Putamen (tissue), 1 donor: ENCODE measurements at places on chromosomes 16 and 17.
A peak's percentile ranks its signal among the peaks of the same experiment; 100 is the strongest.

DNA sequence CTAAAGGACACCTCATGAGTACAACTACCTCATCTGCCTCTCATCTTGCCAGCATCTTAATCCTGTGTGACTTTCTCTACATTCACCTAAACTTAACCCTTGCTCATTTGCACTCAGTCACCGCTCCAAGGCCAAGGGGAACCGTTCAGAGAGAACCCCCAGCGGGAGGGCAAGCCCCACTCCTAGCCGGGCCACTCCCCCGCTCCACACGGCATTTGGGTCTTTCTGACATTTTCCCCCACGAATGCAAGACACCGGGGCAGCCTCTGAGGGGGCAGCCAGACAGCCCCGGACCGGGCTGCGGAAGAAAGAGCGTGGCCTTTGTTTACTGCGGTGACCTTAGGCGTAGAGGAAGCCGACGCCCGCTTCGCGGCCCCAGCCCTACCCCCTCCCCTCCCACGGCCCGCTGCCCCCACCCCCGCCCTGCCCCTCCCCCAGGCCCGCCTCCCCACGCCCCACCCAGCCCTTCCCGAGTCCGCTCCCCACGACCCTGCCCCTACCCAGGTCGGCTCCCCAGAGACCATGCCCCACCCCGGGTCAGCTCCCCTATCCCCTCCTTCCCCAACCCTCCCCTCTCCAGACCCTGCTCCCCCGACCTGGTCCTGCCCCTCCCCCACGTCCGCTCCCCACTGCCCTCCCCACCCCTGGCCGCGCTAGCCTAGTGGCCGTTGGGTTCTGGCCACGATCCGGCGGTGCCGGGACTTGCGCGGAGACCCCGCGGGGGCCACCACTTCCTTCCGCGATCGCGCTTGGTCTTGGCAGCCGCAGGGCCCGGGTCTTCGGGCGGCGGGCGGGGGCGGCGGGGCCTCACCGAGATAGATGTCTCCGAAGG is 789 bp downstream of the CSNK1D start:
- no peak for DNase-seq

DNA sequence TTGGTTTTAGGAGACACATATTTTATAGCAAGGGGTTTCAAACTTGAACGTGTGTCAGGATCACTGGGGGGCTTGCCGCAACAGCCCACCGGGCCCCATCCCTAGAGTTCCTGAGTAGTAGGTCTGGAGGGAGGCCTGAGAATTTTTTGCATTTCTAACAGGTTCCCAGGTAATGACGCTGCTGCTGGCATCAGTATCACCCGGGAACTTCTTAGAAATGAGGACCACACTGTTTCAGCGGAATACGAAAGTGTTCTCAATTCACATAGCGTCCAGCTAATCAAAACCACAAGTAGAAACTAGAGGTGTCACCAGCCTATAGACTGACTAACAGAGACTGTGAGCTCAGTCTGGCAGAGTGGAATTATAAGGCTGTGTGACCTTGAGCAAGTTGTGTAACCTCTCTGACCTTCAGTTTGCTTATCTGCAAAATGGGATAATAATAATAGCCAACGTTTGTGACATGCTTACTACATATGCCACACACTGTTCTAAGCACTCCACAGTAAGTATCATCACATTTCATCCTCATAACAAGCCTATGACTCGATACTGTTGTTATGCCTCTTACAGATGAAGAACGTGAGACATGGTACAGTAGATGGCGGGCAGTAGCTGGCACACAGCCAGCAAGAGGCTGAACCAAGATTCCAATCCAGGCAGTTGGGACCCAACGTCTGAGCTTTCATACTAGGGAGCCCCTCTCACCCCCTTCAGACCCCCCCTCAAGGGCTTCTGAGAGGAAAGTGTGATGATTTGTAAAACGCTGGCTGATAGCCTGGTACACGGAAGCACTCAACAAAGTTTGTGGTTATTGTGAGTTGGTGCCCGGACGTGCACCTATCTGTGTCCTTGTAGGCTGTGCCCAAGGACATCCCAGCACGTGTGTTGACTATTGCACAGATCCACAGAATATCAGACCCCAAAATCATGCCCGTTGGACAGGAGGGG is 4.6 kb upstream of the ICAM2 start:
- no peak for DNase-seq

DNA sequence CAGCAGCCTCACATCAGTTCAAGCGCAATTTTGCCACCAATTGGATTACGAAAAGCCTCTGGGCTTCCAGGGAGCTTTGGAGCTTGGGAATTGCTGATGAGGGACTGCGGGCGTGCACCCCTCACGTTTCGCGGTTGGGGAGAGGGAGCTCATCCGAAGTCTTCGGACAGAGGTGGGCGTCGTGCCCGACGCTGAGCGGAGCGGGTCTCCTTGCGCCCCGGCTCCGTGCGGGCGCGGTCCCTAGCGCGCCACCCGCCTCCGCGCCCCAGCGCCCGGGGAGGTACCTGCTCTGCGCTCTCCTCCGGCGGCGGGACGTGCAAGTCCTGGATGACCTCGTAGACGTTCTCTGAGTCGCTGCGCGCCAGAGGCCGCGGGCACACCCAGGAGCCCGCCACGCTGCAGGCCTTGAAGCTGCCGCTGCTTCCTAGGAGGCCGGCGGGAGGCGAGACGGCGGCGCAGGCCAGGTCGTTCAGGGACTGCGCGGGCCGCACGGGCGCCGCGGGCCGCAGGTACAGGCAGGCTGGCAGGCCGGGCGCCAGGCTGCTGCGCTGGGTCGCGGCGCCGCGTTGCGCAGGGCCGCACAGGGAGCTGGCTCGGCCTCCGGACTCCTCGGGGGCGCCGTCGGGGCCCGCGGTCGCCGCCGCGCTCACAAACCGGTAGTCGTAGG is 3.2 kb downstream of the ARHGAP27 start:
- DNase-seq = no peak

GRCh38 chr16:71328151-71328550 is 30.4 kb upstream of the CALB2 start:
- DNase-seq = no peak

DNA sequence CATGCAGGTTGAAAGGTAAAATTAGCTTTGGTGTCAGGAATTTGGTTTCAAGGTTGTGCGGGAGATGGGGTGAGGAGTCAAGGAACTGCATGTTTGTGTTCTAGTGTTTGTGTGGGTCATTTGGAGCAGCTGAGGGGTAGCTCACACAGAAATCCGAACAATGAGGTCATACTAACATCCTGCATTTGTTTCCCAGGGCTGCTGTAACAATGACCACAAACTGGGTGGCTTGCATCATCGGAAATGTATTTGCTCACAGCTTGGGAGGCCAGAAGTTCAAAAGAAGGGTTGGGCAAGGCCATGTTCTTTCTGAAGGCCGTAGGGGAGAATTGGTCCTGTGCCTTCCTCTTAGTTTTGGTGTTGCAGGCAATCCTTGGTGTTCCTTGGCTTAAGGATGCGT is 287.4 kb downstream of the HAPSTR1 start:
- DNase-seq = no peak

GRCh38 chr17:1703063-1703462 is 7.1 kb downstream of the TLCD2 start:
- no peak for DNase-seq

DNA sequence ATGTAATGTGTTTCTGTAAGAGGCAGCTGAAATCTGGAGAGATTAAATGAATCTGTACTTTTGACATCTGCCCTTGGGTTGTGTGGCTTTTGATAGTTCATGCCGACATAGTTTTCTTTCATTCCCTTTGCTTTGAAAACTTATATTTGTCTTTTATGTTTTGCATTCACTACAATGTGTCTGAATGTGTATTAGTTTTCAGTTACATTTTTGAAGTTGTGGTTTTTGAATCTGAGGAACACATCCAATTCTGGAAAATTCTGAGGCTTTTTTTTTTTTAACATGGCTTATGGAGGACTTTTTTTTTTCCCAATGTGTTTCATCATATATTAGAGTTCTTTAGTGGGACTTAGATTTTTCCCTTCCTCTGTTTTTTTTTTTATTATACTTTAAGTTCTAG is 683.7 kb upstream of the SOX9 start:
- DNase-seq = no peak

- DNase-seq = no peak
Observed at GRCh38 chr16:11404603-11405002, 59.3 kb downstream of the RMI2 start.

- DNase-seq = no peak
Observed at GRCh38 chr16:78684030-78684611, 584.7 kb downstream of the WWOX start.

DNA sequence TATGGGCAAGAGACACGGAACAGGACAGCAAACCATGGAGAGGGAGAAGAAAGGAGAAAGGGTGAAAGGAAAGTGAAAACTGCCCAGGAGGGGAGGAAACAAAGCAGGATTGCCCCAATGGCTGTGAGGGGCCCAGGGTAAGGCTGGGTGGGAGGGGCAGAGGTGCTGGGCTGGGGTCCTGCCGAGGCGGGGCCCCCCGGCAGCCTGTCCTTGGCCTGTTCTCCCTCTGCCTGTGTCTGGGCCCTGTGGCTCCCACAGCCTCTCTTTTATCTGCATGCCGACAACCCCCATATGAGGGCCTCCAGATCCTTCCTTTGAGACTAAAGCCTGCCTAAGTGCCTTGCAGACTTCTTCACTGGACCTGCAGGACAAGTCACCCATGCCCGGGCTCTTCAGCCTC is 15.5 kb downstream of the ZNHIT3 start:
- no peak for DNase-seq

DNA sequence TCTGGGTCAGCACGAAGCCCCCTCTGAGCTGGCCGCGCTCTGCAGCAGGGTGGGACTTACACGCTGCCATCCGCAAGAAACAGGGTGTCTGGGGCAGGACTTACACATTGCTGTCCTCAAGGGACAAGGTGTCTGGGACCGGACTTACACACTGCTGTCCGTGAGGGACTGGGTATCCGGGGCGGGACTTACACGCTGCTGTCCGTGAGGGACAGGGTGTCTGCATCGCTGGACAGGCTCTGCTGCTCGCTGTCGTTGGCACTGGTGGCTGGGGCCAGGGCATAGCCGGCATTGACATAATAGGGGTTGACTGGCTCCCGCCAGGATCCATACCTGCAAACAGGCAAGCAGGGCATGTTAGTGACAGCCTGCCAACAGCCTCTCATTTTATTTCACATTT is 31.4 kb downstream of the PDIA2 start:
- no peak for DNase-seq

DNA sequence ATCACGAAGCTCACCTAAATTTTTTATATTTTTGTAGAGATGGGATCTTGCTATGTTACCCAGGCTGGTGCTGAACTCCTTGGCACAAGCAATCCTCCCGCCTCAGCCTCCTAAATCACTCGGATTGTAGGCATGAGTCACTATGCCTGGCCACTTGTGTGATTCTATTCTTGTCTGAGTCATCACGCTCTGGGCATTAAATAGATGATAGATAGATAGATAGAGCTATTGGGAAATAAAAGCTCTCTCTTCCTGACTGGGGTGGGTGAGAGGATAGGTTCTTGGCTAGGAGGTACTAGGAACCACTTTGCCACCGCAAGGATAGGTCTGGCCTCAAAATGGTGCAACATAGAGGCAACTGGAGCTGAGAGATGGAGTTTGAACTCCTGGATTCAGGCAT is 21.4 kb upstream of the CACNG3 start:
- DNase-seq = no peak

GRCh38 chr17:33460781-33461450 is 167.8 kb upstream of the ASIC2 start:
- no peak for DNase-seq

GRCh38 chr16:58461056-58461455 is 38.9 kb upstream of the NDRG4 start:
- no peak for DNase-seq

GRCh38 chr16:71846431-71846830 is 655 bp downstream of the ATXN1L start:
- no peak for DNase-seq

- DNase-seq = no peak
Observed at GRCh38 chr16:30342751-30343490, 12.2 kb downstream of the CD2BP2 start.

- DNase-seq = no peak
Observed at GRCh38 chr17:82302991-82303943, 14.1 kb downstream of the CD7 start.

DNA sequence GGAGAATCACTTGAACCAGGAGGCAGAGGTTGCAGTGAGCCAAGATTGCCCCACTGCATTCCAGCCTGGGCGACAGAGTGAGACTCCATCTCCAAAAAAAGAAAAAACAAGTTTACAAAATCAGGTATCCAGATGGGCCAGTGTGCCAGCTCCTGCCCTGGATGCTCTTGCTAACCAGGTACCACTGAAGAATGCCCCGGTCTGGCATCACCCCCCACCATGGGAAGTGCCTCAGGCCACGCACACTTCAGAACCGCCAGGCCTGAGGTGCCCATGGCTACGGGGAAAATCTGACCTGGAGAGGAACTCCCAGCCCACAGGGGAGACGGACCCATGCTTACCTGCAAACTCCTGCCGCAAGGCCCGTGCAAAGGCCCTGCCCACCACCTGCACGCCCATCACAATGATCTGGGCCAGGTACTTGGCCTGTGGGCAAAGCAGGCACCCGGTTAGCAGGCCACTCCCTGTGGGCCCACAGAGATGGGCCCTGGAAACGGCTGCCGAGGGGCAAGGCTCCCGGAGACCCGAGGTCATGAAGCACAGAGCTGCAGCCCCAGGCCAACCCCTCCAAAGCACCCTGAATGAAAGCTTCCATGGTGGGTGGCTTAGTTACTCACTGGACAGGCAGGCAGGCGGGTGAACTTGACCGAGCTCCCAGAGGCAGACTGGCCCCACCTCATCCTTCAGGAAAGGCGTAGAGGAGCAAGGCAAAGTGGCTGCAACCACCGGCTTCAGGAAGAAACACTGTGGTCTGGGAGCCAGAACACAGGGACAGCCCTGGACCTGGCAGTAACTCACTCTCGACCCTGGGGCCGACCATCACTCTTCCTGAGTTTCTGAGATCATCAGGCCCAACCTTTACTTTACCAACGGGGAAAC is 8.0 kb downstream of the PAM16 start:
- no peak for DNase-seq

DNA sequence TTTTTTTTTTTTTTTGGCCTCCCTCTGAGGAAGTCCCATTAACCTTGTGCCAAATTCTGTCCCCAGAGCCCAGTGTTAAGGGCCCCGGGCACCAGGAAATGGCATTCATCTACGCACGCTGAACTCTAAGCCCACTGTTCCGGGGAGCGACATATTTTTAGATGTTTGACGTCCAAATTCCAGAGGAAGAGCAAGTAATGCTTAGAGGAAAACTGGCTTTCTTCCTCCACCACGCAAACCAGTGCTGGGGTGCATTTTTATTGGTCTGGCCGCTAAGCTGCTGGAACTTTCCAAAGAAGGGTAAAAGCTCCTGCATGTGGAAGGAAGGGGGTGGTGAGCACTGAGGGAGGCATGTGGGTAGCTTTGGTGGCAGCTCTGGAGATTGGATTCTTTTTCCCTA is 8.3 kb downstream of the WFDC1 start:
- peak; percentile 64 for DNase-seq

- no peak for DNase-seq
Observed at GRCh38 chr16:1295465-1295864, 14.0 kb upstream of the UBE2I start.
